ENCODE measurements at places on chromosomes 4 and X. TPM values are rescaled to one million over a fixed set of nuclear protein-coding genes. Genes with fewer than 3 reads are reported as not detected.

DNA sequence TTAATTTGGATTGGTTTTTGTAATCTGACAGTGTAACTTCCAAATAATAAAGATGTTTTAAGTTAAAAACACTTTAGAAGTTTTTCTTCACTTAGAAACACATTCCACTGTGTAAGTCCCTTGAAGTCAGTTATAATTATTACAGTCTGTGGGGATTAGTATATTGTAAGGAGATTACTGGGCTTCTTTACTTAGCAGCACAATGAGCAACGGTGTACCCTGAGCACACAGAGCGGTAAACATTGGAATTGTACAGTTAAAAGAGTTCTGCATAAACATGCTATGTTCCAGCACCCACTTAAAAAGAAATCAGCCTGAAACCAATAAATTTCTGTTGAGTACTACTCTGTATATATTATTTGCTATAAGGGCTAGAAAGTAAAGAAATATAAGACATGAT is 44.3 kb downstream of the CCSER1 start:
- no peaks in the 10 kb centered on the region for H3K36me3 ChIP-seq
- no peak for DNase-seq
- no peaks in the 10 kb centered on the region for H3K27me3 ChIP-seq
- no peaks in the 10 kb centered on the region for H3K4me1 ChIP-seq
- H3K4me3 ChIP-seq, result no peak overlapping the region
- H3K27ac ChIP-seq, result no peak overlapping the region

GRCh38 chr4:786861-787300 is 39.0 kb downstream of the CPLX1 start:
- peak overlapping the region; percentile 42 for H3K27ac ChIP-seq
- no peak for DNase-seq
- H3K27me3 ChIP-seq, result no peaks in the 10 kb centered on the region
- no peaks in the 10 kb centered on the region for H3K36me3 ChIP-seq
- no peak overlapping the region for H3K4me3 ChIP-seq

- no peak for DNase-seq
- peaks cover 9% of the 10 kb centered on the region for H3K4me1 ChIP-seq
- no peak overlapping the region for H3K27ac ChIP-seq
- H3K36me3 ChIP-seq, result no peaks in the 10 kb centered on the region
- H3K4me3 ChIP-seq, result no peak overlapping the region
These were observed 6.2 kb downstream of the MBNL3 start for GRCh38 chrX:132482632-132483031.

DNA sequence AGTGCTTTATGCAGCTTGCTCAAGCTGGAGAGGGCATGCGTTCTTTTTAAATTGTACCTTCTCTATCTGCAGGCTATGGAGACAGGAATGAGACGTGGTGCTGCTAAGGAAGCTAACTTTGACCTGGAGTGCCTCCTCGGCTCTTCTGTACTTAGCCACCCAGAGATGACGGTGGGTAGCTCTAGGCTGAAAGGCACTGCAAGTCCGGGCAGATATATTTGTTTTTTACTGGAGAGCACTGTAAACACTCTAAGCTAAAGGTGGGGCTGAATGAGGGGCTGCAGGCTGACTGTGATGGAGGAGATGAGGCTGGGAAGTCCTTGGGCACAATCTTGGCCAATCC is 12.1 kb downstream of the ELF4 start:
- H3K4me1 ChIP-seq, result peaks cover 30% of the 10 kb centered on the region
- DNase-seq, result no peak
- no peaks in the 10 kb centered on the region for H3K36me3 ChIP-seq
- H3K27me3 ChIP-seq, result no peaks in the 10 kb centered on the region
- no peak overlapping the region for H3K4me3 ChIP-seq
- peak overlapping the region; percentile 40 for H3K27ac ChIP-seq

Gene HPGD
- 38.0 TPM for total RNA-seq

Gene TEX13D
- not detected for total RNA-seq

Gene CFI
- 20.5 TPM for total RNA-seq

Gene SNCA
- 1.2 TPM for total RNA-seq

- no peak overlapping the region for H3K27ac ChIP-seq
- no peaks in the 10 kb centered on the region for H3K27me3 ChIP-seq
- DNase-seq, result no peak
- H3K36me3 ChIP-seq, result no peaks in the 10 kb centered on the region
- H3K4me1 ChIP-seq, result no peaks in the 10 kb centered on the region
- H3K4me3 ChIP-seq, result no peak overlapping the region
These were observed 259.6 kb downstream of the C4orf33 start for GRCh38 chr4:129355516-129355915.

DNA sequence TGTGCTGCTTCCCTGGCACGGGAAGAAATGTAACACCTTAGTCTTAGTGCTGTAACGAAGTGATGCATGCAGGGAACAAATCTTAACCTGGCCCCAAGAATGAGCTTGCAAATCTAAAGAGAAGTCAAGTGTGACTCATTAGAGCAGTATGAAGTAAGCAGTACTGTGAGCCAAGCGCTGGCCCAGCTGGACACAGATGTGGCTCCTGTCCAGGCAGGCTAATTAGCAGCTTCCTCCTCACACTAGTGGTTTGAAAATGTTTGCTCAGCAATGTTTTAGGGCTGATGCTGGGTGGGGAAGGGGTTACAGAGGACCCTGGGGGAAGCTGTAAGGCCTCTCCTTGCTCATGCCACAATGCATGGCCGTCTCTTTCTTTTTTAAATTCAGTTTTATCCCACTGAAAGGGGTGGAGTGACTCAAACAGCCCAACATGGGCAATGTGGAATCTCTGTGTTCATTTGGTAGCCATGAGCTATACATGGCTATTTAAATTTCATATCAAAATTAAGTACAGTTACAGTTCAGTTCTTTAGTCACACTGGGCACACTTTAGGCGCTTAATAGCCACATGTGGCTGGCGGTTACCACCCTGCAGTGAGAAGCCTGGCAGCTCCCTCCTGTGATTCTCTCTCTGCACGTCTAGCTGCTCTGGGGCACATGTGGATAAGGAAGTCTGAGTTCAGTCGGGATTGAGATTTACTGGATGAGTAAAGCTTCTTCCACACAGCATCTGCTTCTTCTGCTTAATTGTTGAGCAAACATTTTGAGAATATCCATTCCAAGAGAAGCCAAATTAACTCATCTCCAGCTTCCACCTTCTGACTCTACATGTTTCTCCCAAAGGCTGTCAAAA is 48.8 kb downstream of the MAP7D2 start:
- no peaks in the 10 kb centered on the region for H3K27me3 ChIP-seq
- H3K36me3 ChIP-seq, result no peaks in the 10 kb centered on the region
- no peaks in the 10 kb centered on the region for H3K4me1 ChIP-seq
- H3K4me3 ChIP-seq, result no peak overlapping the region

DNA sequence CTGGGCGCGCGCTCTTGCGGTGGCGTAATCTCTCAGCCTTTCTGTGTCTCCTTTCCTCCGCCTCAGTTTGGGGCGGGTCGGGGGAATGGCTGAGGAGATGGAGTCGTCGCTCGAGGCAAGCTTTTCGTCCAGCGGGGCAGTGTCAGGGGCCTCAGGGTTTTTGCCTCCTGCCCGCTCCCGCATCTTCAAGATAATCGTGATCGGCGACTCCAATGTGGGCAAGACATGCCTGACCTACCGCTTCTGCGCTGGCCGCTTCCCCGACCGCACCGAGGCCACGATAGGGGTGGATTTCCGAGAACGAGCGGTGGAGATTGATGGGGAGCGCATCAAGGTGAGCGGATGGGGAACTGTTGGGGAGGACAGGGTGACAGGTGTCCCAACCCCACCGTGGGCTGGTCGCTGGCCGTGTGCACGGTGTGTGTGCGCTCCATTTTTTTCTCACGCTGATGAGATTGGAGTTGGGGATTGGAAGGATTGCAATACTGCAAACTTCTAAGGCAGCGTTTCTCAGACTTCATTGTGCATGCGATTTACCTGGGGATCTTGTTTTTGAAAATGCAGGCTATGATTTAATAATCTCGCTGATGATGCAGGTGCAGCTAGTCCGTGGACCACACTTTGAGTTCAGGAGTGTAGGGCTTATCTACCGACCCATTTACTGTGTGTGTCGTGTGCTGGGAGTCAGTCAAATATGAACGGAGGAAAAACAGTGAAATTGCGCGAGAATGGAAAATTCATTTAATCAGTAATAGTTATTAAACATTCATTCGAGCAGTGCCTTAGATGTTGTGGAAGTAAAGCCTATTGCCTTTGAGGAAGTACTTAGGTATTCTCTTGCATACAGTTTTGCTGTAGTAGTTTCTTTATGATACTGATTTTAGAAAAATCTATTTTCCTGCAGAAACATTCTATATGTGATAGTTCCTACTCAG is at the start of gene RAB33B:
RAB33B (plus strand) TSS at position 11 of the 935 bp plus-strand sequence; CDS start at position 86, 75 bp downstream.
- H3K36me3 ChIP-seq, result no peaks in the 10 kb centered on the region
- peaks cover 48% of the 10 kb centered on the region for H3K4me1 ChIP-seq
- DNase-seq, result no peak
- peak within 1 kb of the TSS; percentile 98 for H3K27ac ChIP-seq
- peak within 1 kb of the TSS; percentile 69 for H3K4me3 ChIP-seq
- H3K27me3 ChIP-seq, result no peaks in the 10 kb centered on the region

DNA sequence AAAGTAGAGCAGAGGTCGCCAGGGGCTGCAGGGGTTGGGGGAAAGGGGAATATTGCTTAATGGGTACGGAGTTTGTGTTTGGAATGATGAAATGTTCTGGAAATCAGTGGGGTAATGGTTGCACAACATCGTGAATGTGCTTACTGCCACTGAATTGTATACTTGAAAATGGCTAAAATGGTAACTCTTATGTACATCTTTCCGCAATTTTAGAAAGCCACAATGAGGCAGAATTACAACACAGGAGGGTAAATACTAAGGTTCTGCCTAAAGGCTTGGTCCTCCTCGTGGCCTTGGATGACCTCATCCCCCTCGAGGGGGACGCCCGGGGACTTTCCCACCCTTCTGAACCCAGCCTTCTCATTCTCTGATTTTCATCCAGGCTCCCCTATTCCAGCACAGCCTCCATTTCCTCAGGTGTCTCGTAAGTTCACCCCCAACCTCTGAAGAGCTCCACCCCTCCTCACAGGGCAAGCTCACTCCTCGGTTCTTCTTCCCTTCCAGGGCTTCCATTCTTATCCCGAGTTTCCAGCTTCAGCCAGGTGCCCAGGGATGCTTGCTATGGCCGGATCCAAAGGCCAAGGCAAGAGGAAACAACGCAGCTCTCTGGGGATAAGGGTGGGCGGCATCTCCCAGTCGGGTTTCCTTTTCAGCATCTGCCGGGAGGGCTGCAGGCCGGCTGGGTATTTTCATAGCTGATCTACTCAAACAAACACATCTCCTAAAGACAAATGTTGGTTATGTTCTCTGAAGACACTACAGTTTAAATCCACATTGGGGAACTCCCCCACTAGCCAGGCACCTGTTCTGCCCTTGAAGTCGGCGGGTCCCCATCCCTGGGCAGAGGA is 71.3 kb upstream of the ACSL1 start:
- H3K36me3 ChIP-seq, result no peaks in the 10 kb centered on the region
- no peak overlapping the region for H3K4me3 ChIP-seq
- no peaks in the 10 kb centered on the region for H3K27me3 ChIP-seq
- H3K27ac ChIP-seq, result no peak overlapping the region
- no peak for DNase-seq

DNA sequence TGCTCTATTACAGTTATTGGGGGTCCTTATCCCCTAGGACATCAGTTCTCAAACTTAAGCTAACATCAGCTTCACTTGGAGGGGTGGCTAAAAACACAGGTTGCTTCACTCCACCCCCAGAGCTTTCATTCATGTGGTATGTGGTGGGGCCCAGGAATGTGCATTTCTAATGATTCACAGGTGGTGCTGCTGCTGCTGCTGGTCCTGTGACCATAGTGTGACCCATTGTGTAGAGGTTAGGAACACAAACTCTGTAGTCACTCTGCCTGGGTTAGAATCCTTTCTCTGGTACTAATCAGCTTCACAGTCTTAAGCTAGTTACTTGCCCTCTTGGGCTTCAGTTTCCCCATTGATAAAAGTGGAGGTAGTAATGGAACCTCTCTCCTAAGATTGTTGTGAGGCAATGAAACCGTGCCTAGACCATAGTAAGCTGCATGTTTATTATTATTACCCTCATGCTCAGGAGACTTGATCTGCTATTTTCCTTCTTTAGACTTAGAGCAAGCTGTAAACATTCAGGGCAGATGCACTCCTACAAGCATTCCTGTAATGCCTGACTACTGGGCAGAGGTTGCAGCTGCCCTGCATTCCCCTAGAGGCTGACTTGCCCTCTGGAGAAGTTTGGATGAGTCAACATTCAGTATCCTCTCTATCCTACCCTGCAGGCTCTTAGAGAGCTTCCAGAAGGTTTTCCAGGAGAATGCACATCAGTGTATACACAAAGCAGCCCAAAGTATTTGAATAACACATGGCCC is 94.1 kb upstream of the ACSL4 start:
- H3K27ac ChIP-seq, result no peak overlapping the region
- no peaks in the 10 kb centered on the region for H3K36me3 ChIP-seq
- no peak overlapping the region for H3K4me3 ChIP-seq
- no peaks in the 10 kb centered on the region for H3K4me1 ChIP-seq
- no peak for DNase-seq
- no peaks in the 10 kb centered on the region for H3K27me3 ChIP-seq

- DNase-seq, result no peak
- H3K27me3 ChIP-seq, result no peaks in the 10 kb centered on the region
- no peak overlapping the region for H3K4me3 ChIP-seq
- H3K4me1 ChIP-seq, result no peaks in the 10 kb centered on the region
- no peaks in the 10 kb centered on the region for H3K36me3 ChIP-seq
These were observed 23.8 kb downstream of the CENPC start for GRCh38 chr4:67521506-67521905.

Gene LINC00632
- 22.8 TPM for total RNA-seq

Gene STARD8
- total RNA-seq, result 3.8 TPM

All from Peyer's patch (tissue), 4 donors.